ENCODE measurements at places on chromosomes 2 and 18.

GRCh38 chr18:6414723-6415417, at the start of gene L3MBTL4:
Gene L3MBTL4 (minus strand): TSS chr18:6414911. CDS start chr18:6311625, 103,286 bp downstream.
- DNase-seq, result no peak

DNA sequence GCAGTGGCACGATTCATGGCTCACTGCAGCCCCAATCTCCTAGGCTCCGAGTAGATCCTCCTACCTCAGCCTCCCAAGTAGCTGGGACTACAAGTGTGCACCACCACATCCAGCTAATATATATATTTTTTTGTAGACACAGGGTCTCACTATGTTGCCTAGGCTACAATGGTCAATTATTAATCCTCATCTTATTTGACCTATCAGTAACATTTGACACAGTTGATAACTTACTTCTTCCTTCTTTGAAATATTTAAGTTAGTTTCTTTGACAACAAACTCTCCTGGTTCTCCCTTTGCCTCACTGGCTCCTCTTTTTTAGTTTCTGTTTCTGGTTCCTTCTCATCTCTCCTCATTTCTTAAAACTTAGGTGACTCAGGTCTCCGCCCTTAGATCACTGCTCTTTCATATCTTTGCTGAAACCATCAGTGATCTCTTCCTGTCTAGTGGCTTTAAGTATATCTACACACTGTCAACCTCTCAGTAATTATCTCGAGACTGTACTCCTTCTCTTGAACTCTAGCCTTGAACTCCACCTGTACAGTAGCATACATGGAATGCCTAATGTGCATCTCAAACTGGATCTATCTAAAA, 11.5 kb downstream of the PGAP1 start:
- no peak for DNase-seq

DNA sequence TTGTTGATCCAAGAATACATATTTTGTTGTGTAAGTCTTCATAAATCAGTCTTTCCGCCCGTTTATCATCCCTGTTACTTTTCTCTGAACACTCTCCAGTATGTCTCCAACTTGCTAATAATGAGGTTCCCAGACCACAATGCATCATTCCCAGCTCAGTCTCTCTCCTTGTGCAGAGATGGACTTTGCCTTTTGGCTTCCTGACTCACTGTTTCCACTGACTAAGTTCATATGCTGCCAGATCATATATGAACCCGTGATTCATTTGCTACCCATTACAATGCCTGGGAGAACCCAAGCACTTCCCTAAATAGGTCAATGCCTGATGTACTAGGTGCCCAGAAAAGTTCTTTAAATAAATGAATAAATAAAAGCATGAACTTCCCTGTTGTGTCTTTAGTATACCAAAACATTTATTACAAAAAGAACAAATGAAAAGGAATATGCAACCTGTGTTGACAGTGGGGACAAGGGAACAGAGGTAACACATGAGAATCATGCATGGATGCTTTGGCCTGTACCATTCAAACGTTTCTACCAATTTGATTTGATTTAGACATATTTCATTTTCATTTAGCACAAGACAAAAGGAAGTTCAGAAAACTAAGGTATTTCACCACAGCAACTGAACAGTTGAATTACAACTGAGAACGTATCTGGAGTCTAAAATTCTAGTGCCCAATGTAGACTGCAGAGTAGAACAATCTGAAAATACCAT, 215.4 kb upstream of the HNRNPA3 start:
- DNase-seq, result peak; percentile 12

GRCh38 chr18:32122039-32122438, 30.4 kb downstream of the RNF138 start:
- DNase-seq, result no peak

DNA sequence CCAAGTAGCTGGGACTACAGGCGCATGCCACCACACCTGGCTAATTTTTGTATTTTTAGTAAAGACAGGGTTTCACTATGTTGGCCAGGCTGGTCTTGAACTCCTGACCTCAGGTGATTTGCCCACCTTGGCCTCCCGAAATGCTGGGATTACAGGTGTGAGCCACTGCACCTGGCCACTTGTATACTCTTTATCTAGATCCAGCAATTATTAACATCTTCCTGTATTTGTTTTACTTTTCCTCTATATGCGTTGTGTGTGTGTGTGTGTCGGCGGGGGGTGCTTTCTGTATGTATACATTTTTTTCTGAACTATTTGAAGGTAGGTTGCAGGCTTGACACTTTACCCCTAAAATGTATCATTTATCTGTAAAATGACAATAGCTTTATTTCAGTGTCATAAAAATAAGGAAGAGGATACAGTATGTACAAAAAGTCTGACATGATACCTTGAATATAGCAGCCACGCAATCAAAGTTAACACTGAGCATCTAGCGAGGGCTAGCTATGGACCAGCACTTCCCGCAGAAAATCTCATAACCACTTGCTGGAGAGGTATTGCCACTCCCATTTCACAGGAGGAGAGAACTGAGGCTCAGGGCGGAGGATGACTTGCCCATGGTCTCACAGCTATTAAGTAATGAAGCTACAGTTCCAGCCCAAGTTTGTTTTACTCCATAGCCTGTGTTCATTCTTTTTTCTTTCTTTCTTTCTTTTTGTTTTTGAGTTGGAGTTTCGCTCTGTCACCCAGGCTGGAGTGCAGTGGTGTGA, 251.3 kb downstream of the MYCN start:
- DNase-seq, result no peak

GRCh38 chr2:177164131-177164530, 48.5 kb upstream of the HNRNPA3 start:
- no peak for DNase-seq

GRCh38 chr2:132651115-132652045, 18.6 kb downstream of the LYPD1 start:
- no peak for DNase-seq

GRCh38 chr2:228545748-228546145, 364.3 kb upstream of the SPHKAP start:
- no peak for DNase-seq

DNA sequence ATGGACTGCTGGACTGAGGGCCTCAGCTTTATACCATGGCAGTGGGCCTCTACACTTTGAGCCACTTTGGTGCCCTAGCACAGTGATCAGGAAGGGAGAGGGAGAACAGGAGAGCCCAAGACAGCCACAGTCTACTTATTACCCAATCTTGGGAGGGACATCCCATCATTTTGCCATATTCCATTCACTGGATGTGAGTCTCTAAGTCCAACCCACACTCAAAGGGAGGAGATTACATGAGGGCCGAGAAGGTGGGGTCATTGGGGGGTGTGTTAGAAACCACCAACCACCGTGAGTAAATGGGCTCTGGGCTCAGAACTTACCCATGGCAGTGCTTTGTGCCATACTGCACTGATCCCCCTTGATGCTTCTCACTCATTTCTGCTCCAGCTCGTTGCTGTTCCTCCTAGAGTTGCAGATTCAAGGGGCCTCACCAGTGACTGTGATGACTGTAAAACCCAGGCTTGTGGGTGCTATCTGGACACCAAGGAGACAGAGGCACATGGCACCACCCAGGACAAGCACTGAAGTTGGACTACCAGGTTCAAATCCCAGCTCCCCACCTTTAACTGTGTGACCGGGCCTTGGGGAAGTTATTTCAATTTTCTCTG, 97.6 kb upstream of the RAB6C start:
- DNase-seq, result no peak

- DNase-seq, result no peak
Measured at GRCh38 chr2:151808258-151809072, 19.8 kb downstream of the ARL5A start.

DNA sequence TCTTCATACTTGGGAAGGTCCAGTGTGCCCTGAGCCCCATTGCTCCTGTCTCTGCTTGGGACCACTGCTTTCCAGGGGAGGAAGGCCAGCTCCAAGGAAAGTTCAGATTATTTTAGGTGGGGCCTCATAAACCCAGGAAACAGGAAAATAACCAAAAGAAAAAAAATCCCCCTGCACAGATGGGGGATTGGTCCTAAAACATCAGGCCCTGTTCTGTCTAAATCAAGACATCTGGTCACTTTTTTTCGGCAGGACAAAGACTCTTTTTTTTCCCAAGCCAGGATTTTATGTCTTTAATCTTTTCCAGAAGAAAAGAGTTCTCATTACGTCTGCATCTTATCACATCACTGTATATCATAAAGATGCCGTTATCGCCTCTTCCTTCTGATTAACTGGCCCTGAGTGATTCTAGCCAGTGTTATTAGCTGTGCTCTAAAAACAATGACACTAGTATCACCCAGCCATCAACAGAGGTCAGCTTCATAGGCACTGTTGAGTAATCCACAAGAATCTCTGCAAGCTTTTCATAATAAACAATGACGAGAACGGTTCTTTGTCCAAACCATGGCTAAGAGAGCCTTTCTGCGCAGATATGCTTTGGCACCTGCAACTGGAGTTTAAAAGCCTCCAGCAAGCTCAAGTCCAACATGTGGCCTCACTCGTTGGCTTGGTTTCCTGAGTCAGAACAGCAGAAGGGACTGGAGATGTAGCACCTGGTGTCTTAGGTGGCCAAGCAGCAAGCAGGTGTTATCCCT, 138.2 kb downstream of the VAPA start:
- DNase-seq, result no peak

DNA sequence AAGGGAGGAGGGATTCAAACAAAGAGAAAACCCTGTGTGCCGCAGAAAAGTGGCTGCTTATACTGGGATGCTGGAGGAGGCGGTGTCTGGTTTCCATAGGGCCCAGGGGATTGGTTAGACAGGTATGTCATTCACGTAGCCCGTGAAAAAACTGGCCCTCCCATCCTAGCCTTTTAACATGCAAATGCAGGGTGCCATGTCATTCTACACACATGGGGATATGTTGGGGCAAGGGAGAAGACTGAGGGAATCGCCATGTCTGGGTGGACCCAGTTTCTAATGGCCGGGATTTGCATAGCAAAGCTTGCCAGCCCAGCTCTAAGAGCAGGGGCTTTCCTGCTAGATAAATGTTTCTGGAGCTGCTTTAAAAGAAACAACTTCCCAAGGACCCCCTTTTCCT, 8.2 kb upstream of the RNU2-63P start:
- DNase-seq, result no peak

DNA sequence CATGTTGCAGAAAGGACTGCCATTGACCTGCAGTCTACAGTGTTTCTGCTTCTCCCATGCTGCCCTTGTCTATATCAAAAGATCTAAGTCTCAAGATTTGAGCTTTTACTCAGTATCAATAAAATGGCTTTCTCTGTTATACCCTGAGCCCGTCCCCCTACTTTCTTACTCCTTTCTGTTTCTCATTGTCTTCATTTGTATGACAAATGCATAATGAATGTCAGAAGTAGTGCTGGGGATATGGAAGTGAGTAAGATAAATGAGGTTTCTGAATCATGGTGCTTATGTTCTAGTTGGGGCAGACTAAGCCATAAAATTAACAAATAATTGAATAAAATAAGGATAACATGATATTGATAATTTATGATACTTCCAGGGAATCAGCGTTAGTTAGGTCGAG, 128.6 kb downstream of the PARD3B start:
- no peak for DNase-seq

GRCh38 chr2:157784169-157784822, 91.8 kb downstream of the ACVR1 start:
- DNase-seq, result no peak

GRCh38 chr2:25822190-25823117, 55.8 kb downstream of the ASXL2 start:
- no peak for DNase-seq

GRCh38 chr2:118614841-118615271, 232.6 kb downstream of the EN1 start:
- DNase-seq, result no peak

GRCh38 chr18:11251229-11251890, 102.0 kb upstream of the PIEZO2 start:
- no peak for DNase-seq

DNA sequence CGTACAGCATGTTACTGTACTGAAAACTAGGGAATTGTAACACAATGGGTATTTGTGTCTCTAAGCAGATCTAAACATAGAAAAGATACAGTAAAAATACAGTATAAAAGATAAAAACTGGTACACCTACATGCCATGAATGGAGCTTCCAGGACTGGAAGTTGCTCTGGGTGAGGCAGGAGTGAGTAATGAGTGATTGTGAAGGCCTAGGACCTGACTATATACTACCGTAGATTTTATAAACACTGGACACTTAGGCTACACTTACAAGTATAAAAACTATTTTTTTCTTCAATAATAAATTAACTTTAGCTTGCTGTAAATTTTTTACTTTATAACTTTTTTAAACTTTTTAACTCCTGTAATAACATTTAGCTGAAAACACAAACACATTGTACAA, 324.4 kb upstream of the TNP1 start:
- DNase-seq, result no peak

DNA sequence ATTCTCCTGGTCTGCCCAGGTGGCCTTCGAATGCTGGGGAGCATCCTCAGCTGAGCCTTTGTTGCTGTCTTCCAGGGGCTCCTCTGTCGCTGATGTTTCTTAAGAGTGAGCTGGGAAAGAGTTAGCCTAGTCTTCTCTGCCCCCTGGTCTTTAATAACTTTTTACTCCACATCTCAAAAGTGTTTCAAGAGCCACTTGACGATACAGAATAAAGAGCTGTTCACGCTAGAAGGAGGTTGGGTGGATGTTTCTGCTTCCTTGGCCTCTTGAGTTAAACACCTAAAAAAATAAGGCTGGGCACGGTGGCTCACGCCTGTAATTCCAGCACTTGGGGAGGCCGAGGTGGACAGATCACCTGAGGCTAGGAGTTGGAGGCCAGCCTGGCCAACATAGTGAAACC, 2.8 kb upstream of the BUB1 start:
- DNase-seq, result no peak

GRCh38 chr2:12073217-12073852, 326.9 kb downstream of the LPIN1 start:
- DNase-seq, result no peak

- DNase-seq, result no peak
Measured at GRCh38 chr2:138794724-138795123, 14.5 kb upstream of the NXPH2 start.

- peak; percentile 25 for DNase-seq
Measured at GRCh38 chr2:74566754-74567085, 12.2 kb downstream of the DOK1 start.

DNA sequence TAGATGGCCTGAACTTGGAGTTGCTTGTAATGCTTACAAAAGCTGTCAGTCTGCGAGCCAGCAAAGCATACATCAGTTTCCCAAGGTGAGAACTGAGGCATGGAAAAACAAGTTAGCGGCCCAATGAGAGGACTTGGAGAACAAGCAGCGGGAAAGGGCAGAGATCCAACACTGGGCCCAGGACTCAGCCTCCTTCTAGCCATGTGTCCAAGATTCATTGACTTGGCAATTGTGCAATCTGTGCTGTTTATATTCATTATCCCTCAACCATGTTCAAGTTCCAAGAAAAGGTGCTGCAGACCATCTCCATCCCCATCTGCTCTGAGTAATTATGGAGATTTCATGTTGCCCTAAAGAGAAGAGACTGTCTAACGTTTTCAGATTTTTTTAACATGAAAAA, 187.4 kb downstream of the ALK start:
- no peak for DNase-seq

GRCh38 chr2:166960702-166961270, 72.5 kb downstream of the XIRP2 start:
- no peak for DNase-seq

- DNase-seq, result peak; percentile 1
Measured at GRCh38 chr18:62715759-62716615, 646 bp downstream of the PHLPP1 start.
